ENCODE measurements at places on chromosomes 5 and 9.

DNA sequence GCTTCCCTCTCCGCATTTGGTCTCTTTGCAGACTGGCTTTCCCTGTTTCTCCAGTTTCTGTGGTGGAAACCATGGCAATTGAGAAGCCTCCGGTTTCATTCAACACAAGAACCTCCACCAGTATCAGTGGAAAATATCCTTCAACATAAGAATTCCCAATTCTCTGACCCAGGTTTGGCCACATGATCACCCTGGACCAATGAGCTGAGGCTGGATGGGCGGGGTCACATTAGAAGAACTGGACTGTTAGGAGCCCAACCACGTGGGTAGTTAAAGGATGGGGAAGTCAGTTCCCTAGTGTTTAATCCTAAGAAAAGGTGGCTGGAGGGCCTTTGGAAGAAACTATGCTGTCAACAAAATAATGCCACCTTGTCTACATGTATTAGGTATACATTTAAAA lies 336.3 kb downstream of the DMRT2 start:
- no peak for DNase-seq

GRCh38 chr5:62720031-62720441 lies 141.4 kb downstream of the LRRC70 start:
- peak; percentile 33 for DNase-seq

DNA sequence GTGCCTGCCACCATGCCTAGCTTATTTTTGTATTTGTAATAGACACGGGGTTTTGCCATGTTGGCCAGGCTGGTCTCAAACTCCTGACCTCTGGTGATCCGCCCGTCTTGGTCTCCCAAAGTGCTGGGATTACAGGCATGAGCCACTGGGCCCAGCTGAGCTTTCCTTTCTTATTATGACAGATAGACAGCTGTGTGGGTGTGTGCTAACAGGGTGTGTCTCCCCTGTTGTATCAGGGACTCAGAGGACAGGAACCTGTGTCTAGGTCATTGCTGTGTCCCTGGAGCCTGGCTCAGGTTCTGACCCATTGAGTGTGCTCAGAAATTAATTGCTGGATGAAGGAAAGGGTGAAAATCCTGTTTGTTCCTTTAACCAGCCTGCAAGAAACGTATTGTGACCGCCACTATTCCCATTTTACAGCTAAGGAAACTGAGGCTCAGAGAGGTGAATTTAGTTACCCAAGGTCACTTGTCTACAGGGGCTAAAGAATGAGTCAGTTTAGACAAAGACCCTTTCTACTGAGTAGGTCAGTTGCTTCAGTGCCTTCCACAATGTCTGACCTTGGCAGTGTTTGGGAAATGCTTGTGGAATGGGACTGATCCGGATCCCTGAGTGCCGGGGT lies 16.8 kb downstream of the NCS1 start:
- DNase-seq, result no peak

GRCh38 chr5:138649775-138650174 lies 74.6 kb upstream of the HSPA9 start:
- no peak for DNase-seq

DNA sequence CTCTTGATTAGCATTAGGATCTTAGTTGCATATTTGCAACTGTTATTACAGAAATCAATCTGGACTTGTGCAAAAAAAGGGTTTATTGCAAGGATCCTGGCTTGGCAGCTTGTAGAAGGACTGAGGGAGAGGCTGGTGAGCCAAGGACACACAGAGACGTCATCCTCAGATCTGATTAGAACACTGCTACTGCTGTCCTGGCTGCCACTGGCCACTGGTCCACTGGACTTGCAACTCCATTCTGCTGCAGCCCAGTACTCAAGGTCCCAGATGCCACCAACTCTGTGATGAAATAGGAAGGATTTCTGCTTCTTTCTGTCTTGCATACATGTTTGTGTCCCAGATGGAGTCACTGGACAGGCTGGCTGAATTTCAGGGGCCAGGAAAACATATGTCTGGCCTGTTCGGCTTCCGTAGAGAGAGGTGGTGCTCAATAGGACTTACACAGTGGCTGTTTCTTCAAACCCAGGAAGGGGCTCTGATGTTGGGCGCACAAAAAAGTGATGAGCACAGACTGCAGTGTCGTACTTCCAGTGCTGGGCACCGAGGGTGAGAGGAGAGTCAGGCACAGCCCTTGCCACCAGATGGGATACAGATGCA lies 68.9 kb upstream of the SH3PXD2B start:
- DNase-seq, result no peak

DNA sequence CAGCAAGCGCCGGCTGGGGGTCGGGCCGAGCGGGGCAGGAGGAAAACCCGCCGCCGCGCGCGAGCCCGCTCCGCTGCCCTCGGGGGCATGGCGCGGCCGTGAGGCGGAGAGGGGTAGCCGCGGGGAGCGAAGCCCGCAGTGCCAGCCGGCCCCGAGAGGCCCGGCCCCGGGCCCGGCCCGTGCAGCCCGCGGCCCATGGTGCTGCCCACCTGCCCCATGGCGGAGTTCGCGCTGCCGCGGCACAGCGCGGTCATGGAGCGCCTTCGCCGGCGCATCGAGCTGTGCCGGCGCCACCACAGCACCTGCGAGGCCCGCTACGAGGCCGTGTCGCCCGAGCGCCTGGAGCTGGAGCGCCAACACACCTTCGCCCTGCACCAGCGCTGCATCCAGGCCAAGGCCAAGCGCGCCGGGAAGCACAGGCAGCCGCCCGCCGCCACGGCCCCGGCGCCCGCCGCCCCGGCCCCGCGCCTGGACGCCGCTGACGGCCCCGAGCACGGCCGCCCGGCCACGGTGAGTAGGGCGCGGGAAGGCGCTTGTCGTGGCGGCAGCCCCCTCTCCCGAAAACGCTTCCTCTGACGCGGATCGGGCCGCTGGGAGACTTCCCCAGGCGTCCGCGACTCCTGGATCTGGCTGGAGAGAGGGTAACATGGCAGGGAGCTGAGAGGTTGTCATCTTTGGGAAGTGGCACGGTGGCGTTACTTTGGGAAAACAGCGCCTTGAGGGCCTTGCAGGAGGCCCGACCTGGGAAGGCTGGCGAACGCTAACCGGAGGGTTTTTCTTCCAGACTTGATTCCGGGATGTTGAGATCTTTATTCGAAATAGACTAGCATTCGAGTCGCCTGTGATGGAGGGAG lies 523 bp downstream of the MAML1 start:
- DNase-seq, result peak; percentile 35

DNA sequence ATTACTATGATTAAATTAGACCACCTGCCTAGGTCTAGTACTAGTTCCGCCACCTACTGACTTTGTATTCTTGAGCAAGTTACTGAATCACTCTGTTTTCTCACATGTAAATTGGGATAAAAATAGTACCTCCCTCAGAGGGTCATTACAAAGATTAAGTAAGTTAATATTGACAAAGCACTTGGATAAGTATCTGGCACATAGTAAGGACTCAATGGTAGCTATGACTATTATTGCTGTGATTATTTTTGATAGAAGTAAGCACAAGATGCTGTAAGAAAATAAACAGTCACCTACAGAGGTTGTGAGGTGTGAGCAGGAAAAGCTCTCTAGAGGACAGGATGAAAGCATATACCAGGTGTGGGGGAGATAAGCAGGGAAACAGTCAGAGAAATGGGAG lies 173.1 kb upstream of the PAPPA start:
- DNase-seq, result no peak

GRCh38 chr5:56585461-56585860 lies 229.9 kb upstream of the MAP3K1 start:
- no peak for DNase-seq

- no peak for DNase-seq
These were observed 35.5 kb upstream of the ANXA2R start for GRCh38 chr5:43075319-43076293.

DNA sequence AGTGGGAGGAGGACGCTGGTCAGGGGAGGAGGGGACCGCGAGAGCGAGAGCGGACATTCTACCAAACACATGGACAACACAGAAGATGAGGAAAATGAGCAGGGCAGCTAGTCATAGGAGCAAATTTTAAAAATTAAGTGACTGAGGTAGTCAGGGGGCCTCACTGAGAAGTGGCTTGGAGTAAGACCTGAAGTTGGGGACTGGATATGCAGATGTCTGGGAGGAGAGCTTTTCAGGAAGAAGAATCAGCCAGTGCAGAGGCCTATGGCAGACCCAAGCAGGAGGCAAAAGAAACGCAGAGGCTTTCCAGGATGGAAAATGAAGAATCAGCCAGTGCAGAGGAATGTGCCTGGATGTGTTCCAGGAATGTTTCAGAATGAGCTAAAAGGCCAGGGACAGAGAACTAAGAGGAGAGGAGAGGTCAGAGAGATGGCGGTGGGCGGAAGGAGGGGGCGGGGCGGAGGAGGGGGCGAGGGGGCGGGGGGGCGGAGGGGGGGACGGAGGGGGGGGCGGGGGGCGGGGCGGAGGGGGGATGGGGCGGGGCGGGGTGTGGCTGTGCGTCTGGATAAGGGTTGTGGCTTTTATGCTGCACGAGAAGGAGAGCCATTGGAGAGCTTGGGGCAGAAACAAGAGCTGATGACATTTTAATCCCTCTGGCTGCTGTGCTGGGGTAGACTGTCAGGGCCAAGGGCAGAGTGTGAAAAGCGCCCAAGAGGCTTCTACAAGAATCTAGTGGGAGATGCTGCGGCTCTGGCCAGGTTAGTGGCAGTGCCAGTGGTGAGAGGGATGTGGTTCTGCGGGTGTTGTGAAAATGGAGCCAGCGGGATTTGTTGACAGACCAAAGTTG lies 129.6 kb downstream of the KCNIP1 start:
- peak; percentile 57 for DNase-seq

- DNase-seq, result peak; percentile 55
These were observed 59.1 kb downstream of the ABCA1 start for GRCh38 chr9:104868687-104869404.

GRCh38 chr5:59420596-59420995 lies 472.9 kb downstream of the PDE4D start:
- no peak for DNase-seq

DNA sequence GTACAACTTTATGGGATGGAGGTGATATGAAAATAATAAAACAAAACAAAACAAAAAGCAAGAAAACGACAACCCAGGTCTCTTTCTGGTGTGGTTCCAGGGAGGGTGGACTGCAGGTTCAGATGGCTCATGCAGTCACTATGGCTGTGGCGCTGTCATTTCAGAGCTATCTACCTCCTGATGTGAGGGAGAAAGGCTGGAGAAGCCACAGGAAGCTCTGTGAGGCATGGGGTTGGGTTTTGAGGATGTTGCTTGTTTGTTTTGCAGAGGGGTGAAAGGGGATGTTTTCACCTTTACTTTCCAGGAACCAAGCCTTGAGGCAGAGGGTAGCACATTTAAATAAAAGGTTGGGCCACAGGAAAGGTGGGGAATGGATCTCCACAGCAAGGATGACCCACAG lies 18.7 kb downstream of the NIPAL4 start:
- DNase-seq, result no peak

- DNase-seq, result no peak
These were observed 90.1 kb downstream of the ADAMTS6 start for GRCh38 chr5:65391591-65391990.

GRCh38 chr5:2901511-2901910 lies 150.0 kb upstream of the IRX2 start:
- DNase-seq, result no peak

DNA sequence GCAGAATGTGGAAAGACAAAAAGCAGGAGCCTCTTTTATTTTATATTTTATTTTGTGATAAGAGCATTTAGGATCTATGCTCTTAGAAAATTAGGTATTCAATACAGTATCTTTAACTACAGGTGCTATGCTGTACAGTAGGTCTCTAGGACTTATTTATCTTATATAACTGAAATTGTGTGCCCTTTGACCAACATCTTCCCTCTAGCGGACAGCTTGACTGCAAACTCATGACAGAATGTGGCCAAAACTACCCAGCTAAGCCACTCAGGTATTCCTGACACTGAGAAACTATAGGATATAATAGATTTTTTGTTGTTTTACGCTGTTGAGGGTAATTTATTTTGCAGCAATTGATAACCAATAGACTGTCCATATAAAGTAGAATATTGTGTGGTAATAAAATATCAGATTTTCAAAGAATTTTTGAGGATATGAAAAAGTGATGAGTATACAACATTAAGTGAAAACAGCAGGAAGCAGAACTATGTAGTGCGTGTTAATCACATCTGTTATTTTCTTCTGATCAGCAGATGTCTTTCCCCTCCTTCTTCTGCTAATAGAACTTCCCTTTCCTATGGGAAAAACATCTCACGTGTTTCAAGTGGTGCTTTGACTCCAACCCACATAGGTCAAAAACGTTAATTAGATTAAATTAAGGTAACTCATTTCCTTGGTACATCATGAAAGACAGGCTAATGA lies 69.9 kb upstream of the SELENOP start:
- DNase-seq, result no peak

DNA sequence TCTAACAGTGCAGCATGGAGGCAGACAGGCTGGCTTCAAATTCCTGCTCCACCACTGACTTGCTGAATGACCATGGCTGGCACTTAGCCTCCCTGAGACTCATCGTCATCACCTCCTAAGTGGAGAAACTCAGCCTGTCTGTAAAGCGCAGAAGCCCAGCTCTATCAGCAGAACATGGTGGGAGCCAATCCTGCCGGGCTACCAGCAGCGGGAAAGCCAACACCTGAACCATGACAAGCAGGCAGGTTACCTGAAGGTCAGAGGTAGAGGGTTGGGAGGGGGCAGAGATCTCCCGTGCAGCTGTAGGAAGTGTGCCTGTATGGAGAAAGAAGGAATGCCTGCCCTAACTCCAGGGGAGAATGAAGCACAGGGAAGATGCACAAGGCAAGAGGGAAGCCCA lies 72.6 kb upstream of the LRRTM2 start:
- DNase-seq, result no peak

DNA sequence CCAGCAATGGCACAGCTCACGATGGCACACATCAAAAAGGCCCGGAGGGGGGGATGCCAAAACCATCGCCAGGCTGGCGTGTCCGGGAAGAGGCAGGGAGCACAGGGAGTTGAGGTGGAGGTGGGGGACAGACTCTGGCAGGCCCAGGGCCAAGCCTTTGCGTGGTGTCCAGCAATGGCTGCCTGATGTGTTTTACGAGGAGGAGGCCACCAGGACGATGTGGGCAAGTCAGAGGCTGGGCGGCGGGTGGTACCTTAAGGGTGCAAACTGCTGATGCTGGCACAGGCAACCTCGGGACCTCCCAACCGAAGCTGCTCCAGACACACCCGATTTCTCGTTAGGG lies 4.7 kb downstream of the VAV2 start:
- DNase-seq, result no peak

DNA sequence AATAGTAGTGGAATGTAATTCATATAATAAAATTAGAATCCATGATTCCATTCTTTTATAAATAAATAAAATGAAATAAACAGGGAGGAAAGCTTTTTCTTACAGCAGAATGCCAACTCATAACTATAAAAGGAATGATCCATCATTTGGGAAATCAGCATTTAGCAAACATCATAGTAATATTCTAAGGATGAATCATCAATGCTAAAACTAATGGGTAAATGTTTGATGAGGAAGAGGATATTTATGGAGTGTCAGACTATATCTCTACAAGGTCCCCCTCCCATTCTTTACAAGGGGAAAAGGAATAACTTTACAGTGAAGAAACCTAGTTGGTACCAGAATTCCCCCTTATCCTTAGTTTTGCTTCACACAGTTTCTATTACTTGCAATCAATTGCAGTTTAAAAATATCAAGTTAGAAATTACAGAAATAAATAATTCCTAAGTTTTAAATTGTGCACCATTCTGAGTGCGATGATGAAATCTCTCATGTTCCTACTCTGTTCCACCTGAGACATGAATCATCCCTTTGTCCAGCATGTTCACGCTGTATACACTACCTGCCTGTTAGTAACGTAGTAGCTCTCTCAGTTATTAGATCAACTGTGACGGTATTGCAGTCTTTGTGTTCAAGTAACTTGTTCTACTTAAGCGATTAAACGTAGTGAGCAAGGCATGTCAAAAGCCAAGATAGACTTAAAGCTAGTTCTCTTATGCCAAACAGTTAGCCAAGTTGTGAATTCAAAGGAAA lies 14.2 kb upstream of the JAKMIP2 start:
- DNase-seq, result peak; percentile 30

Data from NCI-H345 (cell line).